Naive B cell (primary cell): ENCODE measurements at places on chromosomes 2 and 18.

- DNase-seq = no peak
Observed at GRCh38 chr18:71485611-71486010, 1058.5 kb downstream of the CBLN2 start.

DNA sequence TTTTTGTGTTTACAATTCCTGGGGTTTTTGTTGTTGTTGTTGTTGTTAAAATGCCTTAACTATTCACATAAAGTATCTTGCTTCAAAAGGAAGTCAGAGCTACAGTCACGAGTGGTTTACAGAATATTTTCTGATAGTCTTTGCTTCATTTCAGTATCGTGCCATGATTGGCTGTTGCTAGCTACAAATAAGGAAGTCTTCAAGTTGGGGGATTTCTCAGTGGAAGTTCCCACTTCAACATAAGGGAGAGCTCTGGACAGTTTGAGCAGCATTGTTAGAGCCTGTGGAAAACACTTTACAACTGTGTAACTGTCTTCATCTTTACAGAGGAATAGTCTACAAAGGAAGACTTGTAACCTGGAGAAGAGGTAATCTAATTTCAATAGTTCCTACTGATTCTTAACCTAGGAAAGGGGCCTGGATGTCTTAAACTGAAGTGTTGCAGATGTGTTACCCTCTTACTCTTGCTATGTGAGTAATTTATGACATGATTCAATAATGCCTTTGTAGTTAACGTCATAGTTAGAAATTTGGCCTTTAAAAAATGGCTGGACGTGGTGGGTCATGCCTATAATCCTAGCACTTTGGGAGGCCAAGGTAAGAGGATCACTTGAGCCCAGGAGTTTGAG lies 23.4 kb upstream of the TANK start:
- peak; percentile 82 for DNase-seq

GRCh38 chr2:60641811-60642788 lies 88.6 kb upstream of the BCL11A start:
- DNase-seq = peak; percentile 28

- DNase-seq = no peak
Observed at GRCh38 chr2:235949567-235950472, 218.4 kb downstream of the GBX2 start.

GRCh38 chr2:177689623-177690022 lies 297.1 kb downstream of the AGPS start:
- no peak for DNase-seq

DNA sequence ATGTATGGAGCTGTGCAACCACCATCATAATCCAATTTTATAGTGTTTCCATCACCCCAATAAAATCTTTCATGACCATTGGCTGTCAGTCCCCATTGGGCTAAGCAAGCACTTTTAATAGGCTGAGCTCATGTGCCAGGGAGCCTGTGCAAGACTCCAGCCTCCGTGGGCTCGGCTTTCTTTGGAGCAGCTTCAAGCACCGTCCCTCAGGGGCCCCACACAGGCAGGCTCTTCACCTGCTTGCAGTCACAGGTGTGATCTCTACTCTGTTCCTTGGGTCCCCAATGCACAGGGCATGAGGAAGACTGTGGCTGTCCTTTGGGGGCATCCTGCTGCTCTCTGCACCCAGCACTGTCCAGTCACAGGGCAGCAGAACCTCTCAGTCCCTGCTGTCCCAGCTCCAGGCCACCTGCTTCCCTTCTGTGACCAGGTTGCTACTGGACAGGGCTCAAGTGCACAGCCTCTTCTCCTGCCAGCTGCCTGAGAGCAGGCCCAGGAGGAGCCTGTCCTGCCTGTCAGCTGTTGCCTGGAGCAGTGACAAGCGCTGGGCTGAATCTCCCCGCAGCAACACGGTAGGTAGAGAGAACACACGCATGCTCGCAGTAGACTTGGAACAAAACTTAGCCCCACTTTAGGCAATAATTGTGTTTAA lies 40.7 kb upstream of the TMEM131 start:
- no peak for DNase-seq

GRCh38 chr2:226643030-226643945 lies 156.3 kb downstream of the IRS1 start:
- DNase-seq = no peak

GRCh38 chr2:25941042-25941441 lies 41.3 kb downstream of the KIF3C start:
- no peak for DNase-seq

DNA sequence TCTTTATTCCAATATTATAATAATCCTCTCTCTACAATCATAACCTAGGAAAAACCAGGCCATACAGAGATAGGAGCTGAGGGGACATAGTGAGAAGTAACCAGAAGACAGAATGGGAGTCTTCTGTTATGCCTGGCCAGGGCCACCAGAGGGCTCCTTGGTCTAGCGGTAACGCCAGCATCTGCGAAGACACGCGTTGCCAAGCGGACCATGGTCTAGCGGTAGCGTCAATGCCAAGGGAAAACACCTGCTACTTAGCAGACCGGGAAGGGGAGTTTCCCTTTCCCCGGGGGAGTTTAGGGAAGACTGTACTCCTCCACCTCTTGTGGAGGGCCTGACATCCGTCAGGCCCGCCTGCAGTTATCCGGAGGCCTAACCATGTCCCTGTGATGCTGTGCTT lies 36.6 kb downstream of the ARL6IP6 start:
- DNase-seq = no peak

DNA sequence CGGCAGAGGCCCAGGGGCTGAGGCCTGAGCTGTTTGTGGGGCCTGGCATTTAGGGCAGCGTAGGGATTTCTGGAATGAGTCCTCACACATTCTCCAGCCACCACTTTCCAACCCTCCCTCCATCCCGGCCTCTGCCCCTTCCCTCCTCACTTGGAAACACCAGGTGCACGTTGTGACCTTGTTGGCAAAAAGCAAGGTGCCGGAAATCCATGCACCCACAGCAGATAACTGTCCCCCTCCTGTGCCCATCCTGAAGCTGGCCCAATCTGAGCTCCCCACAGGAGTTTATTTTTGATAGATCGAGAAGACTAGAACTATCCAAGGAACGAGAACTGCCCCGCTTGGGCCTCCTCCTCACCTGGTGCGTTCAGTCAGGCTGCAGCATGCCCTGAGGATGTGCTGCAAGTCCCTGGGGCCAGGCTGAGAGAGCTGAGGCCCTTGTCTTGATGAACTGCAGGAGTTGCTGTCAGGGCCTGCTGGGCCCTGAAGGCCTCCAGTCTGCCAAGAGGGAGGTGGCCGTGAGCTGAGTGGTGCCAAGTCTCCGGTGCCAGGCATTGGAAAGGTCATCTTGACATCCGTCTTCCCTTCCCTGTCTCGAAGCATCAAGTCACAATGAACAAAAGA lies 55.8 kb downstream of the CTIF start:
- DNase-seq = no peak

DNA sequence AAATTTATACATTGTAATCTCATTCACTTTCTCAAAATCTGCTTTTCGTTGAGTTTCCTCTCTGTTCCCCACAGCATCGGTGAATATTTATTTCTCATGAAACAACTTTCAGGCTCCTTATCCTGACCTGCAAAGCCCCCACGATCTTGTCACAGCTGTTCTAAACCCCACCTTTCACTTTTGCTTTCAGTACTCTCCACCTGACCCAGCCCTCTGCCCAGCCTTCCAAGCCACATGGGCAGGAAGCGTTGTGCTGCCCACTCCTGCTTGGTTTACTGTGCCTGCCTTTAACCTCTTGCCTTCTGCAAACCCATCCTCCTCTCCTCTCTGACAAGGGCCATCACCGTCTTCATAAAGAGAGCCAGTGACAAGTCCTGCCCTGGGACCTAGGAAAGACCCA lies 262.5 kb downstream of the GALR1 start:
- no peak for DNase-seq

DNA sequence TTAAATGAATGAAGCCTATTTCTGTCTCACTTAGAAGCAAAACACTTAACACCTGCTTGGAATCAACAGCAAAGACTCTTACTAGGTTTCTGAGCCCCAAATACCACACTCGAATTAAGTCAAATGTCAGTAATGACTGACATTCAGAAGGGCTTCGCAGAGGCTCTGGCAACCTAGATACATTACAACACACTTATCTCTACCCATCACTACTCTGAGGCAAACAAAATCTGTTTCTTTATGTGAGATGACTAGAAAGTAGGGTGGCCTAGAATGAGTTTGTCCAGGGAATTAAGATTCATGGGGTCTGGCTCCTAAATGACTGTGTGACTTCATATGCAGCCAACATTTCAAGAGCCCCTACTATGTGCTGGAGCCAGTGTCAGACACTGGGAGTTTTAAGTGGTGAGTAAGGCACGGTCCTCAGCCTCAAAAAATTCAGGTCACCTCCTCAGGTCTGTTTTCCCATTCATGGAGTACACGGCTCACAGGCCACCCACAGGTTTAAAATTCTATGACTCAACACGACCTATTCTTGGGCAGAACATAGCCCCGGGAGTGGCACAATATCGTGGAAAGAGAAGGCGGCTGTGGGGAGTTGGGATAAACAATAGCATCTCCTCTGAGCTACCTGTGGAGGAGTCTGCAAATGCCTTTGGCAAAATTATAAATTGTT lies 150.3 kb upstream of the ZFP36L2 start:
- no peak for DNase-seq

DNA sequence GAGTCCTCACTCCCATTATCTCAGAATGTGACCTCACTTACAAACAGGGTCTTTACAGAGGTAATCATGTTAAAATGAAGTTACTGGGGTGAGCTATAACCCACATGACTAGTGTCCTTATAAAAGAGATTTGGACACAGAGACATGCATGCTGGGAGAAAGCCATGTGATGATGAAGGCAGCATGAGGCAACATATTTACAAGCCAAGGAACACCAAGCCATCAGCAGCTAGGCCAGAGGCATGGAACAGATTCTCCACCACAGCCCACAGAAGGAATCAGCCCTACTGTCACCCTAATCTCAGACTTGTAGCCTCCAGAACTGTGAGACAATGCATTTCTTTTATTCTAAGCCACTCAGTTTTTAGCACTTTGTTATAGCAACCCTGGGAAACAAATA lies 171.9 kb downstream of the EN1 start:
- DNase-seq = no peak

GRCh38 chr2:61173116-61173515 lies 11.1 kb downstream of the C2orf74 start:
- no peak for DNase-seq

DNA sequence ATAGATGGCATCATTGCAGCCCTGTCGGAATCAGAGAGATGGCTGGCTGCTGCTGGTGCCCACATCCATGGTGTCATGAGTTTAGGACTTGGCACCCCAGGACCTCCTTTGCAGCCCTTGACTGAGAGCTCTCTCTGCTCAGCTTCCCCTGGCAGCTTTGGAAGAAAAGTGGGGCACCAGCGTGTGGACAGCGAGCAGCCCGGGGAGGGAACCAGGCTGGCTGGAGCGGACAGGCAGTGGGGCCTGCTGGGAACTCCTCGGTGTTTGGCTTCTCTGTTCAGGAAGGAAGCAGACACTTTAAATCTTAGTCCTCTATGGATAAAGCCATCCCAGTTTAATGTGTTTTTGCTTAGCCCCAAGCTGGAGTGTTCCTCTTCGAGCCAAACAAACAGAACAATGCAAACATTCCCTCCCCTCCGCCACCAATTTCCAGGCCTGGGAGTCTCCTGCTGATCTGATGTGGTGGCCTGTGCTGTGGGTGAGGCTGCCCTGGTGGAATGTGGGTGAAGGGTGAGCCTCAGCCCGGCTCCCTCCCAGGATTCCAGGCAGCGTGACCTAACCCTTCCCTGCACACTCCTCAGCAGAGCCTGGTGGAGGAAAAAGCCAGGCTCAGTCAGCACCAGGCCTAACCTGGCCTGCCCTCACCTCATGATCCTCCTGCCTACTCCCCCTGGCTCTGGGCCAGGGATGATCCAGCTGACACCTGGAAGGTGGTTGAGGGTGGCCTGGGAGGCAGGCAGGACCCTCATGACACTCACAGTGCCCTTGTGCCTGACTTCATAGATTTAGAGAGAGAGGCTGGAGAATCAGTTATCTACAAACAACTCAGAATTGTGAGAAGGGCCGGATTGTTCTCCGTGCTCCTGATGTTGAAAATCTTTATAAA lies 21.6 kb upstream of the ITGB6 start:
- DNase-seq = no peak

- DNase-seq = no peak
Observed at GRCh38 chr2:37156071-37156856, 516 bp downstream of the EIF2AK2 start.

GRCh38 chr2:204004912-204005311 lies 68.3 kb downstream of the ICOS start:
- no peak for DNase-seq

DNA sequence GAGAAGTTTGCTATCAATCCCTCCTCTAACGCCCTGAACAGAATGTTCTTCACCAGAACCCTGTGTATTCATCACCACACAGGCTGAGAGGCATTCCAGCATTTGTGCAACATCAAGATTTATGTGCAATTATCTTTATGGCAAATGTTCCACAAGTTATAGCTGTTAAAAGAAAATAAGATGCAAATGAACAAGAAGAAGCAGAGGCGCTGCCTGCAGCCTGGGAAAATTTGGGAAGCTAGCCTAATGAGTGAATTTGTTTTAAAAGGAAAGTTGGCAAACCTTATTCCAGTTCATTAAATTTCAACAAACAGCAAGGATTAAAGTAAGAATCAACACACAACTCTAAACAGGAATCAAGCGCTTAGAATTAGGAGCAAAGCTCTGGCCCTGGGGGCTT lies 5.3 kb downstream of the TPO start:
- no peak for DNase-seq

- no peak for DNase-seq
Observed at GRCh38 chr2:9313443-9313842, 106.8 kb downstream of the ASAP2 start.

- DNase-seq = no peak
Observed at GRCh38 chr2:167380094-167380493, 491.8 kb downstream of the XIRP2 start.

GRCh38 chr2:109356324-109357035 lies 227.5 kb downstream of the SH3RF3 start:
- DNase-seq = no peak

GRCh38 chr2:196617430-196617829 lies 22.1 kb upstream of the CCDC150 start:
- no peak for DNase-seq

- no peak for DNase-seq
Observed at GRCh38 chr18:32200766-32201165, 10.9 kb downstream of the MEP1B start.

DNA sequence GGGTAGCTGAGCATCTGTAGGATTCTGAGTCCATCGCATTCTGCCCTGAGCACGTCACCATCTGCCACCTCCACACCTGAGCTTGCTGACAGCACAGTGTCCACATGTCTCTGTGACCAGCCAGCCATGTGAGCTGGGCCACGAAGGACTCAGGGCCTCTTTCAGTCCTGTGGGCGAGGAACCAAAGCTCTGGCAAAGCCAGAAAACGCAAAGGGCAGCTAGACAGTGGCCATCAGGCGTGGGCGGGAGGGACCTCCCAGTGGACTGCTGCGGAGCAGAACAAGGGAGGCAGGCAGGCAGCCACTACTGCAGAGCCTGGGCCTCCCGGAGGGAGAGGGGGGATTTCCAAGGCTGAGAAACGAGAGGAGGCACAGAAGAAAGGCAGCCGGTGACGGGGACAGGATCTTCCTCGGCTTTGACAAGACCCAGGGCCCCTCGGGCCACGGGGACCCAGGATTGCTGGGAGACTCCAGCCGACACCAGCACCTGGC lies 274.6 kb upstream of the SALL3 start:
- no peak for DNase-seq
